ENCODE measurements at places on chromosomes 4 and X.
A peak's percentile ranks its signal among the peaks of the same experiment; 100 is the strongest.

DNA sequence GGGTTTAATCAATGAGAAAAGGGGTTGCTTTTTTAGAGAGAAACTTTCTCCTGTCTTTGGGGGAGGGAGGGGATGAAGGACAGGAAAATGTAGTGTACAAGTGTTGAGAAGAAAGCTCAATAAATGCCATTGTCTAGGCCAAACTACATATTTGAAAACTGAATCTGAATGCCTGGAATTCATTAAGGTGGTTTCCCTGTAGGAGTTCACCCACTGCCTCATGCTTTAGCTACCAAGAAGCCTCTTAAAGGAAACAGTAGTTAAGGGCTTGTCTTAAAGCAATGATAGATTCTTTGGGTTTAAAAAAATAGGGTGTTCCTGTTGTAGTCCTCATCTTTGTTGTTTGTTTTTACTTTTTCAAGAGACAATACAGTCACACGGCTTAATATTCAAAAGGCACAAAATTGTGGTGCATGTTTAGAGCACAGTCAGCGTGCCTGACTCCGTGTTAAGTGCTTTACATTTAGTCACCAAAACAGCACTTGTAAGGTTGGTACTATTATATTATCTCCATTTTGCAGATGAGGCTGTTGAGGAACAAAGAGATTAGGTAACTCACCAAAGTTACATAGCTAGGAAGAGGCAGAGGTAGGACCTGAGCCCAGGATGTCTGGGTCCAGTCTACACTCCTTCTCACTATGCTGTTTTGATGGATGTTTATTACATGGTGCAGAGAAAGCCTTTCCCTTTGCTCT is 46.0 kb downstream of the FNIP2 start:
- DNase-seq = no peak

DNA sequence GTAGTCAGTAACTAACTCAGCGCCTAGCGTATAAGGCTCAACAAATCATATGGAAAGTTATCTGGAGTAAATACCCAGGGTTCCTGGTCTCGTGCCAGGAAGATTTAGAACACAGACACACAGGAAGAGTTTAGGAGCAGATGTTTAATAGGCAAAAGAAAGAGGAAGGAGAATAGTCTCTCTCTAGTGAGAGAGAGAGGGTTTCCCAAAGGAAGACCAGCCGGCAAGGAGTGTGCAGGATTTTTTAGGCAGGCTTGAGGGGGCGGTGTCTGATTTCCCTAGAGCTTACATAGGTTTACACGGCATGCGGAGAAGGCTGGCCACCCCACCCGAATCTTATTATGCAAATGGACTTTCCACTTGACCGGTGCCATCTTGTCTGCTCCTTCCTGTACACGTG is 284.0 kb upstream of the FRG1 start:
- no peak for DNase-seq

- no peak for DNase-seq
Observed at GRCh38 chrX:8313844-8314243, 142.8 kb upstream of the VCX2 start.

- peak; percentile 15 for DNase-seq
Observed at GRCh38 chrX:80879143-80879542, 69.5 kb upstream of the BRWD3 start.

- peak; percentile 37 for DNase-seq
Observed at GRCh38 chr4:154491341-154492271, at the start of gene DCHS2. DCHS2 (minus strand) TSS chr4:154491799; CDS start chr4:154491355, 444 bp downstream.

GRCh38 chrX:138487866-138488265 is 223.7 kb downstream of the FGF13 start:
- DNase-seq = no peak

GRCh38 chr4:663438-664428 is 10.3 kb downstream of the ATP5ME start:
- DNase-seq = no peak

- DNase-seq = peak; percentile 40
Observed at GRCh38 chrX:72297953-72298730, 7.6 kb downstream of the CITED1 start.

GRCh38 chr4:135357091-135357490 is 1155.5 kb upstream of the PABPC4L start:
- DNase-seq = no peak

- peak; percentile 10 for DNase-seq
Observed at GRCh38 chr4:80268936-80269335, 2.5 kb downstream of the FGF5 start.

DNA sequence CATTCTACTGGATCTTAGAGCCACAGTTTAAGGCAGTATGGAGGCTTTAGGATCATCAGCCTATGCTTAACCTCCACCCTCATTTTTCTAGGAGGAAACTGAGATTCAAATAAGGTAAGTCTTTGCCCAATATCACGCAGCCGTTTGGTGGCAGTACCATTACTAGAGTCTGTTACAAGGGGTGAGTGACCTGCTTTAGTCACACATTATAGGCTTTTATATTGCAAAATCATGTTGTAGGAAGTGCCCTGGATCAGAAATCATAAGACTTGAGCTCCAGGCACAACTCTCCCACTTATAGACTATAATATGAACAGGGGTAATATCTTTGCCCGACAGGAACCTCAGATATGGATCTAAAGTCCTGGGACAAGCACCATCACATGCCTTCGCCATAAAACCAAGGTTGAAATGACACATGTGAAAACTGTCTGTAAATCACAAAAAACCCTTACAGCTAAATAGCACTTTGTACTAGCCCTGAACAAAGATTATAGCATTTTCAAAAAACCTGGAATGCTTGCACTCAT is 19.2 kb downstream of the HPSE start:
- no peak for DNase-seq

DNA sequence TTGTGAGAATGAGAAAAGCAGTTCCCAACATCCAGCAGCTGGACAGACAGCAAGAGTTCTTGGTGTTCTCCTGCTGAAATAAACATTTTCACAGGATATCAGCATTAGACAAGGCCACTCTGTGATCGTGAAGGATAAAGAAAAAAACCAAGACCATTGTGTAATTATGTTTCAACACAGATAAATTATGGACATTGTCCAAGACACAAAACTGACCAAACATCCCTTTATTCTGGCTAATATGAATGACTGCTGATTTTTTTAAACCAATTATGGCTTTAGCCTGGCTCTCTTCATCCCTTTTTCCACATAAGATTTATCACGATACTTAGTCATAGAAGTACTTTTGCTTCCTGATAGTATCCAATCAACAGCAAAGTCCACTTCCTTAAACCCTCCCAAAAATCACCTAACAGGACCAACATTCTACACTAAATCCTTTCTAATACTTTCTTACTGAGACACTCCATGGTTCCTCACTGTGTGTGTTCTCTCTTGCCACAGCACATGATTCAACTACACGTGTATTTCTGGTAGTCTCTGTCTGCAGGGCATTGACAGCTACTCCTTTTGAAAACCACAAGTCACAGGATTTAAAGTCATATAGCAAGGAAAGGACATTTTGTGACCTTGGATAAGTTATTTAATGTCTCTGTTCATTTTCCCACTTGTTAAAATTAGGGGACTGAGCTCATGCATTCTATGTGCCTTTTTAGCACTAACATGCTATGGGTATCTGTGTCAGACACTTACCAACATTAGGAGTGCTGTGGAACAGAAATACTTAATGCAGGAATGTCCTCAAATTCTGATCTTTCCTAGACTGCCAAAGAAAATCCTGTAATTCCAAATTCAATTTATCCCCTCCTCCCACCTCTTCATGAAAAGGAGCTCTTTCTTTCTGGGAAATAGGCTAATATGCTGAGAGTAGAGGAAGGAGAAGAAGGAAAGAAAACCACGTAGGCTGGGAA is 137.2 kb upstream of the PGRMC2 start:
- DNase-seq = peak; percentile 89

DNA sequence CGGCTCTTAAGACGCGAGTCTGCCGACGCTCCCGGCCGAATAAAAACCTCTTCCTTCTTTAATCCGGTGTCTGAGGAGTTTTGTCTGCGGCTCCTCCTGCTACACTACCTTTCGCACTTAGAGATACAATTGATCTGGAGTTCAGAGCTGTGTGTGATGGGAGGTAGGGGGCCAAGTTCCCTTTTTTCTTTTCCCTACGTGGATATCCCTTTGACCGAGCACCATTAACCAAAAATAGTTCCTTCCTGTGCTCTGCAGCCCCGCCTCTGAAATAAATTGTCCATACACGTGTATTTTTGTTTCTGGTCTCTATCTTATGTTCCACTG is 555 bp upstream of the PGM2 start:
- no peak for DNase-seq

Measured in epithelial cell of esophagus (primary cell).